H1 (cell line): ENCODE measurements at places on chromosomes 5 and 9. TPM values are rescaled to one million over a fixed set of nuclear protein-coding genes. Genes with fewer than 3 reads are reported as not detected.

DNA sequence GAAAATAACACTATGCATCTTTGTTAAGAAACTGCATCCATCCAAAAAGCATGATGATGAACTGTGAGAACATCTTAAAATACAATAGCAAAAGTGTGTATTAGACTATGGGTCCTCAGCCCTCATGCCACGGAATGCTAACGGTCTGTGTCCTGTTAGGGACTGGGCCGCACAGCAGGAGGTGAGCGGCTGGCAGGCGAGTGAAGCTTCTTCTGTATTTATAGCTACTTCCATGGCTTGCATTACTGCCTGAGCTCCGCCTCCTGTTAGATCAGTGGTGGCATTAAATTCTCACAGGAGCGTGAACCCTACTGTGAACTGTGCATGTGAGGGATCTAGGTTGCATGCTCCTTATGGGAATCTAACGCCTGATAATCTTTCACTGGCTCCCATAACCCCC, 129.8 kb downstream of the NXNL2 start:
- no peak overlapping the region for H3K27ac ChIP-seq
- no peaks in the 10 kb centered on the region for H3K36me3 ChIP-seq
- no peak overlapping the region for H3K4me3 ChIP-seq
- H3K4me1 ChIP-seq: no peaks in the 10 kb centered on the region
- no peaks in the 10 kb centered on the region for H3K27me3 ChIP-seq

GRCh38 chr9:97808415-97808814, 44.6 kb upstream of the FOXE1 start:
- H3K27ac ChIP-seq: no peak overlapping the region
- no peaks in the 10 kb centered on the region for H3K36me3 ChIP-seq
- peaks cover 13% of the 10 kb centered on the region for H3K4me1 ChIP-seq
- H3K27me3 ChIP-seq: no peaks in the 10 kb centered on the region
- no peak overlapping the region for H3K4me3 ChIP-seq

DNA sequence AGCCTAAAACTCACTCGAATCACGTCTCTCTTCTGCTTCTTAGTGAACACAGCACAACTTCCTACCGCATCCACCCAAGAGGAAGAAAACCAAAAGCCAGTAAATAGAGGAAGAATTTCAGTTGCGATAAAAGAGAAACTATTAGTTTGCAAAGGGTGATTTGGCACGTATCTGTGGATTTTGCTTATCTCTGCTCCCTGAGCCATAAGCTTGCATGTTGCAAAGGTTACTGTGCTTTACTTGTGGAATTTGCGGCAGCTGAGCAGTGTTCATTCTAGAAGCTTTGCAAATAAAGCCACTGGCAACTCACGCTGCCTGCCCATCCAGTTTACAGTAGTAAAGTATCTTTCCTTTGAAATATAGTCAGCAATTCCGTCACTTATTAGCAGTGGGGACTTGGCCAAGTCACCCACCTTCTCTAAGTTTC, 149.0 kb upstream of the PCA3 start:
- H3K4me3 ChIP-seq: no peak overlapping the region
- H3K4me1 ChIP-seq: no peaks in the 10 kb centered on the region
- H3K27ac ChIP-seq: no peak overlapping the region
- no peaks in the 10 kb centered on the region for H3K27me3 ChIP-seq

- no peak for DNase-seq
- no peaks in the 10 kb centered on the region for H3K36me3 ChIP-seq
- no peak overlapping the region for H3K4me3 ChIP-seq
- H3K27ac ChIP-seq: no peak overlapping the region
- no peaks in the 10 kb centered on the region for H3K4me1 ChIP-seq
Observed at GRCh38 chr5:25540628-25541027, 895.9 kb upstream of the CDH10 start.

DNA sequence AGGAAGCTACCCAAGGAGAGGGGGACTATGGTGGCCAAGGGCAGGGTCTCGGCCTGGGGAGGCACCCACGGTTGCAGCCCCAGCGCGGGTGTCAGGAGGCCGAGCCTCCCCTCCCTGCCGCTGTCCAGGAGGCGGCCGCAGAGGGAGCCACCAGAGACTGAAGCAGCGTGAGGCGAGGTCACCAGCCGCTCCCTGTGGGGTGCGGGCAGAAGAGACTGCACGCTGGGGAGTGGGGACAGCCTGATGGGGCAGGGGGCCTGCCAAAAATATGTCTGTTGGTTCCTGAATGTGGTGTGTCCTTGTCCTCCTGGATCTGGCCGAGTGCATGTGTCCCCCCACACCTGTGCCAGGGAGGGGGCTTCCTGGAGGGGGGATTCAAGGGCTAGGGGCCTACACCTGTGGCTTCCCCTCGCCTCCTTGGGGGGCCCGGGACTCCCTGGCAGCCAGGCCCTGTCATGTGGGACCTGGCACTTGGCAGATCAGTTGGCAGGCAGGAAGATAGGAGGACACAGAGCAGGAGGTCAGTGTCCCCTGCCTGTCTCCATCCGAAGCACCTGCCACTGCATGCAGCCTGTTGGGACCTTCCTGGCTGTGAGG, 131.2 kb downstream of the DAB2IP start:
- DNase-seq: no peak
- no peak overlapping the region for H3K27ac ChIP-seq
- H3K4me3 ChIP-seq: no peak overlapping the region
- peaks cover 9% of the 10 kb centered on the region for H3K36me3 ChIP-seq

DNA sequence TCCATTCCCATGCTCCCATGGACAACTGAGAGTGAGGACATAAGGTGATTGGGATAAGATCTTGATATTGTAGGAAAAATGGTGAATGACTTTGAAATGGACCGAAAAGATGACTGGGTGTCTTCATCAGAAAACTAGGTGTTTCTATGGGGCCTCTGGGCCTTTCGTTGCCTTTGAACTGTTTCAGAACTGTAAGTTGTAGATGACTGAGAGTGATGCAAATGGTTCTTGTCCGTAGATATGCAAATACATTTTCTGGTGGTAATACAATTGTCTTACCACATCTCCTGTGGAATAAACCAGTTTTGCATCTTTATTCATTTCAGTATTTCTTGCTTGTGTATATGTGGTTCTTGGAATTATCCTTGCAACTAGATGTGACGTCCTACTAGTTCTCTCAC, 16.0 kb upstream of the TEX48 start:
- H3K27ac ChIP-seq: no peak overlapping the region
- no peaks in the 10 kb centered on the region for H3K27me3 ChIP-seq
- DNase-seq: no peak
- no peaks in the 10 kb centered on the region for H3K4me1 ChIP-seq

GRCh38 chr9:111999319-111999718, 102.7 kb downstream of the UGCG start:
- no peaks in the 10 kb centered on the region for H3K36me3 ChIP-seq
- H3K4me1 ChIP-seq: no peaks in the 10 kb centered on the region
- H3K4me3 ChIP-seq: no peak overlapping the region
- H3K27ac ChIP-seq: no peak overlapping the region
- no peaks in the 10 kb centered on the region for H3K27me3 ChIP-seq
- DNase-seq: no peak

- no peaks in the 10 kb centered on the region for H3K36me3 ChIP-seq
- H3K27ac ChIP-seq: no peak overlapping the region; the same call in 1 of the 2 replicates
- DNase-seq: no peak
Observed at GRCh38 chr5:138775034-138775433, 21.8 kb downstream of the CTNNA1 start.

- H3K36me3 ChIP-seq: no peaks in the 10 kb centered on the region
- no peaks in the 10 kb centered on the region for H3K4me1 ChIP-seq
- no peak overlapping the region for H3K4me3 ChIP-seq
- no peaks in the 10 kb centered on the region; the same call in 1 of the 2 replicates for H3K27me3 ChIP-seq
- DNase-seq: no peak
Observed at GRCh38 chr5:170171811-170172210, 61.0 kb upstream of the C5orf58 start.

GRCh38 chr5:32088214-32088613, 85.9 kb downstream of the GOLPH3 start:
- no peak for DNase-seq
- H3K27ac ChIP-seq: no peak overlapping the region
- H3K27me3 ChIP-seq: no peaks in the 10 kb centered on the region
- no peaks in the 10 kb centered on the region for H3K36me3 ChIP-seq
- H3K4me1 ChIP-seq: no peaks in the 10 kb centered on the region
- H3K4me3 ChIP-seq: no peak overlapping the region

- H3K4me1 ChIP-seq: no peaks in the 10 kb centered on the region
- H3K36me3 ChIP-seq: no peaks in the 10 kb centered on the region
- H3K27me3 ChIP-seq: no peaks in the 10 kb centered on the region
Observed at GRCh38 chr5:124410539-124411488, 335.6 kb downstream of the ZNF608 start.

DNA sequence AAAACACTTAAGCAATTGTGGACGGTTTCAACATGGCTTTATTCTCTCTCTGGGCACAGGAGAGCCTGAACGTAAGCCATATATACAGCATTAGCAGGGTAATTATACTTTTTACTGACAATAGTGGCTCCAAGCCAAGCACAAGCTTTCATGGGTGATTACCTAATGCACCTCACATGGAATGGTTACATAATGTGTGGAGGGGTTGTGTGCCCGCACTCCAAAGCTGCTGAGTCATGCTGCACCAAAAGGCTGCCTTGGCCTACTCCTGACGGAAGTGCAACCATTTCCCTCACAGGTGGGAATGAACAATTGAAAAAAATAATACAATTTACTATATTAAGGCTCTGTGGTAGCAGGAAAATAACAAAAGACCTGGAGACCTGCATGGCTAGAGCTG, 86.5 kb upstream of the ATP10B start:
- no peak overlapping the region for H3K4me3 ChIP-seq
- DNase-seq: no peak
- no peaks in the 10 kb centered on the region for H3K36me3 ChIP-seq

- H3K4me1 ChIP-seq: no peaks in the 10 kb centered on the region
- H3K27me3 ChIP-seq: no peaks in the 10 kb centered on the region
- DNase-seq: no peak
- no peak overlapping the region for H3K27ac ChIP-seq
Observed at GRCh38 chr5:435961-436640, 6.9 kb upstream of the EXOC3 start.

DNA sequence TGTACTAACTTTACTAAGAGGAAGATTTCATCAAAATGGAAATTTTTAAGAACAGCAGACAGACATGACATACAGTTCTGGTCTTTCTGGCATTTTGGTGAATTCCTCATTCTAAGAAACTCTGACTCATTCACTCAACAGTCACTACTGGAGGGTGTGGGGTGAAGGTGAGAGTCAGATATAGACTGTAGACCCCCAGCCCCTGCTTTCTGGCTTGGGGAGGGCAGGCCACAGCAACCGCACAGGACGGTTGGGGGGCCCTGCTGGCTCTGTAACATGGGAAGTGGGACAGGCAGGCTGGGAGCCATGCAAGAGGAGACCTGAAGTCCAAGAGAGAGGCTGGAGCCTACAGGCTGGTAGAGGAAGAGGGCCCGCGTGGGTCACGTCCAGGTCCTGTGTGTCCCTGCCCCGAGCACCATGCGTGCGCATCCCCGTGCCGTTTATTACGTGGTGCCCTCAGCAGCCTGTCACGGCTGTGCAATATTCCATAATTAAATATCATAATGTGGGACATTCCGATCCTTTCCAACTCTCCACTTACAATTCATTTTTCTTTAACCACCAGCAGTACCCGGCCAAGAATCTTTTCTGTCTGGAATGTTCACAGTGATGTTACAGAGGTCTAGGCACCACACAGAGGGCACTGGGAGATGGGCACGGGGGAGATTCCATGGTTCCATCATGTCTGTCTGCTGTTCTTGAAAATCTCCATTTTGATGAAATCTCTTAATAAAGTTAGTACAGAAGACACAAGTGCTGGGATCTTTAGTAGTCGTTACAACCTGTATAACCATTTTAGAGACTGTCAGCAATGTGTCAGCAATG, 75.5 kb downstream of the SEMA4D start:
- DNase-seq: no peak
- no peaks in the 10 kb centered on the region for H3K36me3 ChIP-seq
- no peaks in the 10 kb centered on the region for H3K27me3 ChIP-seq
- H3K27ac ChIP-seq: no peak overlapping the region
- no peaks in the 10 kb centered on the region for H3K4me1 ChIP-seq
- H3K4me3 ChIP-seq: no peak overlapping the region

DNA sequence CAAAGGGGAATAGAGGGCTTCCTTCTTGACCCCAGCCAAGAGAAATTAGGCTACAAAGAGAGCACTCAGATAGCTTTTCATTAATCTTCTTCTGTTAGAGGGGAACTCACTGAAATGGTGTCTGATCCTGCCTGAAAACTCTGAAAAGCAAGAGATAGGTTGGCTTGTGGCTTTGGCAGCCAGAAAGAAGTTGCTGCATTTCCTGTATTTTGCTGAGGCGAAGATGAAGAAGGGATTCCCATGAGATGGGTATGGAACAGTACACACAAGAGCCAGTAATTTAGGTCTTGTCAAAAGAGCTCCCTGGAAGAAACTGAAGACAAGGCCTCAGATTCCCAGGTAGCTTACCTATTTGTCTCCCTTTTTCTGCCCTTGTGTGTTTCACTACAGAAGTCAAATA, 120.9 kb upstream of the TARS1 start:
- no peak overlapping the region for H3K27ac ChIP-seq
- H3K27me3 ChIP-seq: no peaks in the 10 kb centered on the region
- H3K36me3 ChIP-seq: no peaks in the 10 kb centered on the region
- no peak overlapping the region for H3K4me3 ChIP-seq
- H3K4me1 ChIP-seq: no peaks in the 10 kb centered on the region
- DNase-seq: no peak

DNA sequence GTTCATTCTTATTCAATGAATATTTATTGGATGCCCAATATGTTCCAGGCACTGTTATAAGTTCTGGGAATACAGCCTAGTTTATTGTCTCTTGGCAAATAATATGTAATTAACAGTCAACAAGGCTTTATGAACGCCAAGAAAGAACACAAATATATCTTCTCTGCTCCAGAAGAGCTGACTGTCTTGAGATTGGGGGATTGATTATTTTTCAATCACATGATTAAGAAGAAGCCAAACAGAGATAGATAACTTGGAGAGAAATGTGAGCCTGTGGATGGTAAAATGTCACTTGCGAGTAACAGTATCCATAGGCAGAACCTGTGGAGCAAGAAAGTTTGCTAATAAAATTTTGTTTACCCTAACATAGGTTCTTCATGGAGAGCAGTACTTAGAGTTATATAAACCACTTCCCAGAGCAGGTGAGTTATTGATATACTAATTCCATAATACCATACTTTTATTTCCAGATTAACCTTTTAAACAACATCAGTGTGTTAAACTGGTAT, 49.4 kb downstream of the HSD17B4 start:
- H3K4me3 ChIP-seq: no peak overlapping the region
- no peaks in the 10 kb centered on the region for H3K4me1 ChIP-seq
- H3K27me3 ChIP-seq: no peaks in the 10 kb centered on the region
- H3K36me3 ChIP-seq: peaks cover 43% of the 10 kb centered on the region
- H3K27ac ChIP-seq: no peak overlapping the region
- no peak for DNase-seq

- H3K36me3 ChIP-seq: no peaks in the 10 kb centered on the region
- H3K4me3 ChIP-seq: no peak overlapping the region
- no peak for DNase-seq
- H3K4me1 ChIP-seq: no peaks in the 10 kb centered on the region
Observed at GRCh38 chr5:163604013-163604412, 98.6 kb downstream of the MAT2B start.

Gene CD72
- total RNA-seq: 4.0 and 4.5 TPM in 2 replicates

Gene ACOT12
- 0.33 TPM in 1 of 2 replicates, not detected in the other for total RNA-seq

Gene AK8
- total RNA-seq: 0.48 and 0.52 TPM in 2 replicates

Gene EIF4EBP3
- 8.9 and 11.7 TPM in 2 replicates for total RNA-seq

Gene SYNPO
- total RNA-seq: 1.9 and 2.3 TPM in 2 replicates

Gene PHYKPL
- total RNA-seq: 29.5 and 32.1 TPM in 2 replicates

Gene TMEM252
- not detected in 2 replicates for total RNA-seq

Gene PPP1R26
- total RNA-seq: 32.7 and 35.9 TPM in 2 replicates

Gene IRX2
- total RNA-seq: 40.4 and 47.5 TPM in 2 replicates

Gene TMOD1
- 0.88 and 1.1 TPM in 2 replicates for total RNA-seq
